ENCODE measurements at places on chromosomes 11 and 22.

DNA sequence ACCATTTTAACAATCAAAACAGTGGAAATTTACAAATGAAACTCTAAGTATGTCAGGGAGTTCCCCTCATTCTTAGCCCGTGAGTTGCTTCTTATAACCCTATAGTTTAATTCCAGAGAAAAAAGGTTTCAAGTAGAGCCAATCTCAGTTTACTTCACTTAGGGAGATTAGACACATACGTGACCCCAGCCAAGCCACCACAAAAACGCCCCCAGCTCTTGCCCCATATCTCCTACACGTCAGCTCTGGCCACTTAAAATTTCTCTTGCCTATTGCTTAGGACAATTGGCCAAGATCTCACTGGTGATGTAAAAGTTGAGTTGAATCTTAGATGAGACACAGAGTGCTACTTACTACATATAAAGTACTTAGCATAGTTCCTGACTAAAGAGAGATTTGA is 166.4 kb downstream of the ETS1 start:
- DNase-seq: no peak

- no peak for DNase-seq
Observed at GRCh38 chr11:87754685-87755084, 420.6 kb downstream of the RAB38 start.

GRCh38 chr11:70298243-70298915 is 27.9 kb downstream of the PPFIA1 start:
- no peak for DNase-seq

GRCh38 chr22:19325296-19325948 is 33.9 kb upstream of the CLTCL1 start:
- no peak for DNase-seq

DNA sequence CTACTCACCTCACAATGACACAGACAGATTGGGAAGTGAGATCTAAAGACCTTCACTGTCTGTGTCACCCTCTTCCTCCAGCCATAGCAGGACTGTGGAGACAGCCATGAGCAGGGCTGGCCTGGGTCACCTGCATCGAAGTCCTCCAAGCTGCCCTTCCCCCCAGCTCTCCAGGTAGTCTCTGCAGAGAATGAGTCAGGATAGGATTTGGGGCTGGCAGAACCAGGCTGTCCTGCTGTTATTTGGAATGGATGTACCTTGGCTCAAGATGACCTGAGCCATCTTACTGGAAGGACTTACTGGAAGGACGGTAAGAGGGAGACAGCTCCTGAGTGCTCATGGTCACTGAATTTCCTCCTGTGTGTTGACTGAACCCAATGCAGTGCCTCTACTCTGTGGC is 29.2 kb downstream of the GGTLC2 start:
- no peak for DNase-seq

GRCh38 chr22:43289976-43290721 is 53.0 kb downstream of the SCUBE1 start:
- no peak for DNase-seq

All from activated CD4-positive, alpha-beta T cell treated with anti-CD3 and anti-CD28 coated beads, Interleukin-10, Interleukin-2, amounts not matched to agents 100 ng/mL and 50 ng/mL, durations not matched to agents 16 hours and 8 hours (primary cell).